ENCODE measurements at places on chromosomes 12 and 14. TPM values are rescaled to one million over a fixed set of nuclear protein-coding genes. Genes with fewer than 3 reads are reported as not detected.

PRR13 gene
- total RNA-seq: 282 TPM

TAS2R46 gene
- total RNA-seq: not detected

TAS2R50 gene
- total RNA-seq: not detected

CD69 gene
- not detected for total RNA-seq

TCTN2 gene
- 13.1 TPM for total RNA-seq

SMIM41 gene
- total RNA-seq: not detected

Data from A549 treated with ZK216348 at 1 μM for 4 hours (cell line).